CD14-positive monocyte (primary cell): ENCODE measurements at places on chromosomes 11 and 22. TPM values are rescaled to one million over a fixed set of nuclear protein-coding genes. Genes with fewer than 3 reads are reported as not detected.

DNA sequence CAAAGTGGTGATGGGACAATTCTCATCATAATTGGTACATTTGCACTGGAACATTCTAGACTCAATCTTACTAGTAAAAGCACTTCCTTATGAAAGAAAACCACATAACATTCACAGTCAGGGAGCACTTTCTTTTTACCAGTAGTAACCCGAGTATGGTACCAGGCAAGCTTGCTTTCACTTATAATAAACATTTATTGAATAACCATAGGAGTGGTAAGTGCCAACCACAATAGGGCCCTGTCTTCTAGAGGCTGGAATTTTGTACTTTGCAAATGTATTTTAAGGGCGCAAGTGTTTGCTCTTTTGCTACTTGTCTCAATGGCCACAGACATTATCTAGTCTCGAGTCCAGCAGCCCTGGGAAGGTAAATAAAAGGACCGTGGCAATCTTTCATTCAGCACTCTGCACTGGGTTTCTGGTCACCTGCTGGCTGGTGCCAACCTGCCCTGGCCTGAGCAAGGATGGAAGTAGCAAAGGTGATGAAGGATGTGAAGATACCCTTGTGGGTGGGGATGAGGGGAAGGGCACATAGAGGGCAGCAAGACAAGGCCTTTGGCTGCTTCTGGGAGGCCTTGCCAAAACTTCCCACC is 24.2 kb downstream of the C22orf31 start:
- no peak for DNase-seq
- no peaks in the 10 kb centered on the region for H3K27me3 ChIP-seq
- H3K4me1 ChIP-seq: no peaks in the 10 kb centered on the region
- H3K36me3 ChIP-seq: no peaks in the 10 kb centered on the region

DNA sequence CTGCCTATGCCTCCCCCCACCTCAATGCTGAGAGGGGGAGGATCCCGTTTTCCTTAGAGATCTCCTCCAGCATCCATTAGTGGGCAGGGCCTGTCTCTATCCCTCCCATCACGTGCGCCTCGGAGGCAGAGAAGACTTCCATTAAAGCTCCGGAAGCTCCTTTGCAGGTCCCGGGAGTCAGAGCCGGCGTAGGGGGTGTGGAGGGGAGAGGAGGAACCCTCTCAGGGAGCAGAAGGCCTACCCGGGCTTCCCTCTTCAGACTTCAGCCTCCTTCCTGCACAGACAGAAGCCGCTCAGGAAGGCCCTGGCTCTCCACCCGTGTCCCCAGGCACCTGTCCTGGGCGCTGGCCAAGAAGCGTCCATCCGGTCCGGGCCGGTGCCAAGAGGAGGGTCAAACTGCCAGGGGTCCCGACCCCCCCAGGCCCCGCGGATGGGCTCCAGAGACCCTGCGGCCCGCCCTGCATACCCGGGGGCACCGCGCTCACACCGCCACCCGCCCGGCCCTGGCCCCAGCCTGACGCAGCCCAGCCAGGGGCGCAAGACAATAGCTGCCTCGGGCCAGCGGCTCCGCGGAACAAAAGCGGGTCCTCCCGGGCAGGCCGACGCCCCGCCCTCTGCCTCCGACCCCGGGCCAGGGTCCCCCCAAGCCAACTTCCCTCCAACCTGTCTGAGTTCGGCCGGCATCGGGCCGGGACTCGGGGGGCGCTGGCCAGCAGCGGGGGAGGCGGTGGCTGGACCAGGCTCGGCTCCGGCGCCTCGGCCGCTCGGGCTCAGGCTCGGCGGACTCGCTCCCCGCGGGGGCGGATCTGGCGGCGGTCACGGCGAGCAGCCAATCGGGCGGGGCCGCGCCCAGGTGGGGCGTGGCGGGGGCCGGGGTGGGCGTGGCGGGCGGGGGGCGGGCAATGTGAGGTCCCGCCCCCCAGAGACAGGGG is 29.9 kb downstream of the ARVCF start:
- H3K27me3 ChIP-seq: no peaks in the 10 kb centered on the region
- DNase-seq: peak; percentile 47
- H3K4me1 ChIP-seq: peaks cover 8% of the 10 kb centered on the region

DNA sequence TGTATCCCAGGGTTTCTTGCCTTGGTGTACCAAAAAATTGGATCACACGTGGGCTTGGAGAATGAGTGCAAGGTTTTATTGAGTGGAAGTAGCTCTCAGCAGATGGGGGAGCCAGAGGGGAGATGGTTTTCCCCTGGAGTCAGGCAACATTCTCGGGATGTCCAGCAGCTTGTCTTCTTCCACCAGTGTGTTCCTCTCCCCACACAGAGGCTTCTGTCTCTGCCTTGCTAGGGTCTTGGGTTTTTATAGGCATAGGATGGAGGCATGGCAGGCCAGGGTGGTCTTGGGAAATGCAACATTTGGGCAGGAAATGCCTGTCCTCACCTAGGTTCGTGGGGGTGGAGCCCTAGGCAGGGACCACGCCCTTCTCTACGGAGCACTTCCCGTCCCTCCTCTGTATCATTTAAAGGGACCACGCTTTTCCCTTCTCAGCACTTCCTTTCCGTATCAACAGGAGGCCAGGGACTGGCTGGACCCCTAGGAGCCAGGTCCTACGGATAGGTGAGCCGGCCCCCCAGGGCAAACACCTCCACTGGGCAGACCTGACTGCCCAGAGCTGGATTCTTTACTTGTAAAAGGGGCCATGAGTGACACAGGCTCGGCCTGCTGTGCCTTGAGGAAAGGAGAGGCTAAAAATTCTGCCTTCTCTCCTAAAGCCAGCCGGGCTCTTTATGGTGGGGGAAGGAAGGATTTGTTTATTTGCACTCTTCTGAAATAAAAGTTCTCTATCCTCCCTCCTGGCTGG is 55.3 kb upstream of the CCDC188 start:
- peak overlapping the region; percentile 21 for H3K27ac ChIP-seq
- peaks cover 35% of the 10 kb centered on the region for H3K4me1 ChIP-seq
- H3K27me3 ChIP-seq: no peaks in the 10 kb centered on the region
- H3K4me3 ChIP-seq: peak overlapping the region; percentile 68
- DNase-seq: peak; percentile 48

- no peak for DNase-seq
- no peaks in the 10 kb centered on the region for H3K36me3 ChIP-seq
- no peak overlapping the region for H3K4me3 ChIP-seq
- H3K4me1 ChIP-seq: no peaks in the 10 kb centered on the region
- H3K27ac ChIP-seq: no peak overlapping the region
Measured at GRCh38 chr11:102553835-102554282, 23.3 kb upstream of the MMP7 start.

The MMP8 gene
- polyA plus RNA-seq: not detected in 2 replicates
